IPS-NIHi11 (cell line): ENCODE measurements at places on chromosomes 1 and 21.

GRCh38 chr1:55720261-55720660 lies 505.1 kb upstream of the USP24 start:
- peak; percentile 14 for DNase-seq

- DNase-seq: no peak
Observed at GRCh38 chr1:109611308-109611990, 8.0 kb downstream of the GNAT2 start.

DNA sequence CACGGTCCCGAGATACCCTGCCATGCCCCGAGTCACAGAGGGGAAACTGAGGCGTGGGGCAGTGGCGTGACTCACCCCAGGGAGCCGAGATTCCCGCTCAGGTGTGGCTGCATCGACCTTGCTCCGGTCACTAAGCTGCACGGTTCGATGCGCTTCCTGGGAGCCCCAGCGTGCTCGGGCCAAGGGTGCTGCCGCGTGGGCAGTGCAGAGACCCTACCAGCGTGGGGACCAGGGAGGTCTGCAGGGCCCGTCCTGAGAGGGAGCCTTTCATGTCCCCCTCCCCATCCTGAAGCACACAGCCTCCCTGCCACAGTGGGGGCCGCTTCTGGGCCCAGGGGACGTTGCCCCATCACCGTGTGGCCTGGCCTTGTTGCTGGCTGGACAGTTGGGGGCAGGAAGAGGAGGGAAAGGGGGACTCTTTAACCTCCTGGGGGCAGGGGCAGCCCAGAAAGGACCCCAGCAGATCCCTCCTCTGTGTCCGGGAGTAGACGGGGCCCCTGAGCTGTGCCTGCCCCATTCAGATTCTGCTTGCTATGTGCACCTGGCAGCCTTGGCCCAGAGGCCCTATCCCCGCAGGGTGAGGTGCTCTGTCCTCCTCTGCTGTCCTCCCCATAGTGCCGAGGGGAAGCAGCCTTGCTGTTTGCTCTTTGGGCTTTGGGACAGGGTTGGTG lies 52.3 kb downstream of the COL18A1 start:
- DNase-seq: no peak

DNA sequence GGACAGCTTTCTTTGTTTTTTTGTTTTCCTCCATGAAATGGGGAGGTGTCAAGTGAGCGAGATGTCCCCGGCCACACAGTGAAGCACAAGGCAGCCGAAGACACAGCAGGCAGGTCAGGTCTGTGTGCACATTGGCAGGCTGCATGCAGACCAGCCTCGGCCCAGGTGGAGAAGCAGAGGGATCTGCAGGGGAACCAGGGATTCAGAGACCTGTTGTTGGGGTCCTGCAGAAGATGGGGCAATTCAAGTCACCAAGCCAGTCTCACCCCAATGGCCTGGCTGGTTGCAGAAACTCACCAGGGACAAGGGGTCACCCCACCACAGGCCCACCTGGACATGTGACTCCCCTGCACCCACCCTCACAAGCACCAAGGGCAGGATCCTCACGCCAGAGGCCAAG lies 4.0 kb upstream of the ABCG1 start:
- no peak for DNase-seq

DNA sequence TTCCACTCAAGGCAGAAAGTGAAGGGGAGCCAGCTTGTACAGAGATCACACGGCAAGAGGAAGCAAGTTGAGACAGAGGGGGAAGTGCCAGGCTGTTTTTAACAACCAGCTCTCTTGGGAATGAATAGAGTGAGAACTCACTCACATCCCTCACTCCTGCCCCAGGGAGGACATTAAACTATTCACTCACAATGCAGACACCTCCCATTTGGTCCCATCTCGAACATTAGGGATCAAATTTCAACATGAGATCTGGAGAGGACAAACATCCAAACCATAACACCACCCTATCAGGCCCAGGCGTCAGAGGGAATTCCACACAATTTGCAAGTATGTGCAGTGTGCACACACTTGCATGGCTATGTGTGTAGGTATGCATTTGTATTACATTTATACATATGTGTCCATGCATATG lies 62.7 kb downstream of the DMAP1 start:
- DNase-seq: no peak
